Activated T-helper 1 cell treated with anti-CD3 and anti-CD28 coated beads, Interleukin-12 subunit alpha, Interleukin-12 subunit beta, Interleukin-2, Interleukin-4 antibody, amounts not matched to agents 30 ng/mL and 10 ng/mL and 1 ng/mL, durations not matched to agents 14 hours and 24 hours and 36 hours (primary cell): ENCODE measurements at places on chromosomes 5 and 9. TPM values are rescaled to one million over a fixed set of nuclear protein-coding genes. Genes with fewer than 3 reads are reported as not detected.

LCN15 gene
- total RNA-seq, result not detected in 2 replicates

DNA sequence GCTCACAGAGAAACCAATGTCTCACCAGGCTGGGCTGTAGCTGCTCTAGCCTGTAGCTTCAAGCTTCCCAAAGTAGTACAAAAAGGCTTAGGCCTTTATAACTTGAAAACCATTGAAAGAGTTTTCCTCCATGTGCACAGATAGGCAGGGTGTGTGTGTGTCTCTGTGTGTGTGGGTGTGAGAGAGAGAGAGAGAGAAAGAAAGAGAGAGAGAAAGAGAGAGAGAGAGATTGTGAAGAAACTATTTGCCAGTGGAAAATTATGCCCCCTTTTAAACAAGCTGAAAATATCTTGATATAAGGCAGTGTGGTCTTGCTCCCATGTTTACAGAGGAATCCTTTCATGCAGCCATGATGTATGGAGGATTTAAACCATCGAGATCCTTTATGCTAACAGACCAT lies 17.9 kb upstream of the GDNF start:
- DNase-seq, result no peak
- no peak overlapping the region for H3K27ac ChIP-seq
- H3K36me3 ChIP-seq, result no peaks in the 10 kb centered on the region
- no peak overlapping the region for H3K4me3 ChIP-seq
- peaks cover 2% of the 10 kb centered on the region for H3K27me3 ChIP-seq

PDCD1LG2 gene
- 1.1 and 1.4 TPM in 2 replicates for total RNA-seq

DNA sequence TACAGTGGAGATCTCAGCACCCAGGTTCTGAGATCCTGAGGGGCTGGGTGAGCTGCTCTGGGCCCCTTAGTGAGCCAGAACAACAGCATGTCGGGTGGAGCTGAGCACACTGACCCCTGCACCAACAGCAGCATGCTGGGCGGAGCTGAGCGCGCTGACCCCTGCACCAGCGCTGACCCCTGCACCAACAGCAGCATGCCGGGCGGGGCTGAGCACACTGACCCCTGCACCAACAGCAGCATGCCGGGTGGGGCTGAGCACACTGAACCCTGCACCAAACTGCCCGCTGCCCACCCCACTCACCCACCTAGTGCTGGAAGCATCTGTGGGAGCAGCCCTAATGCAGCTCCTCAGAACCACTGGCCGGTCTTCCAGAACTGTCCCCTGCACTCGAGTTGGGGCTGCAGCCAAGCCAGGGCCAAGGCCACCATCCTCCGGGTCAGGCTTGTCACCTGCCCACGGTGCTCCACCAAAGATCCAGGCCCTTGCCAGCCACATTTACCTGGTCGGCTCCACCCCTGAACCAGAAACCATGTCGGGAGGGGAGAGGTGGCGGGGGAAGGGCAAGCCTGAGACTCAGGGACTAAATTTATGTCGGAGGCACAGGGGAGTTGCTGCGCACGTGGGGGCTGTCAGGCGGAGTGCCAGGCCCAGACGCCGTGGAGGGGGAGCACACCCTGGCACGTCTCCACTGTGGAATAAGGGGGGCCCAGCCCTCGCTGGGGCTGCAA lies 80.3 kb downstream of the ADAMTS2 start:
- no peak overlapping the region for H3K27ac ChIP-seq
- no peaks in the 10 kb centered on the region for H3K36me3 ChIP-seq
- H3K4me1 ChIP-seq, result no peaks in the 10 kb centered on the region

DNA sequence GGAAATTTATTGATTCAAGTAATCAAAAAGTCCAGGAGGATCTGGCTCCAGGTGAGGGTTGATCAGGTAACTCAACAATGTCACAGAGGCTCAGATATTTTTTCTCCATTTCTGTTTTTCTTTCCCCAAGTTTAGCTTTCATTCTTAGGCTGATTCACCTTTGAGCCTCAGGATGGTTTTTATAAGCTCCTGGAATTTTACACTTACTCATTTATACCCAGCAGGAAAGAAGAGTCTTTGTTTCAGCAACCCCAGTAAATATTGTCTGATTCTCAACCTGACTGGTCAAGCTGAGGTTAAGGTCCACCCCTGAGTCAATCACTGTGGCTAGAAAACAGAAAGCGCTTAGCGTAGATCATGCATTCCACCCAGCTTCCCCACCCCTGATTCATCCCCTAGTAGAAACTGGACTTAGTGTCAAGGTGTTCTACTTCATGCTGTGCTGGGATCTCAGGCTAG lies 500.6 kb downstream of the KIF4B start:
- H3K4me3 ChIP-seq, result no peak overlapping the region
- no peaks in the 10 kb centered on the region for H3K27me3 ChIP-seq
- H3K36me3 ChIP-seq, result no peaks in the 10 kb centered on the region
- H3K27ac ChIP-seq, result no peak overlapping the region
- H3K4me1 ChIP-seq, result no peaks in the 10 kb centered on the region
- no peak for DNase-seq

TXN gene
- total RNA-seq, result 412 and 422 TPM in 2 replicates

GRCh38 chr5:9775339-9775738 lies 145.2 kb upstream of the TAS2R1 start:
- H3K27ac ChIP-seq, result no peak overlapping the region
- no peak overlapping the region for H3K4me3 ChIP-seq
- H3K27me3 ChIP-seq, result no peaks in the 10 kb centered on the region
- H3K36me3 ChIP-seq, result no peaks in the 10 kb centered on the region
- H3K4me1 ChIP-seq, result no peaks in the 10 kb centered on the region

IFNA10 gene
- not detected in 2 replicates for total RNA-seq
